ENCODE measurements at places on chromosomes 5 and 9. TPM values are rescaled to one million over a fixed set of nuclear protein-coding genes. Genes with fewer than 3 reads are reported as not detected.

GRCh38 chr5:97570242-97570641 is 387.2 kb upstream of the RIOK2 start:
- no peak for DNase-seq

- DNase-seq, result no peak
Measured at GRCh38 chr5:104987074-104987473, 1424.5 kb upstream of the NUDT12 start.

DNA sequence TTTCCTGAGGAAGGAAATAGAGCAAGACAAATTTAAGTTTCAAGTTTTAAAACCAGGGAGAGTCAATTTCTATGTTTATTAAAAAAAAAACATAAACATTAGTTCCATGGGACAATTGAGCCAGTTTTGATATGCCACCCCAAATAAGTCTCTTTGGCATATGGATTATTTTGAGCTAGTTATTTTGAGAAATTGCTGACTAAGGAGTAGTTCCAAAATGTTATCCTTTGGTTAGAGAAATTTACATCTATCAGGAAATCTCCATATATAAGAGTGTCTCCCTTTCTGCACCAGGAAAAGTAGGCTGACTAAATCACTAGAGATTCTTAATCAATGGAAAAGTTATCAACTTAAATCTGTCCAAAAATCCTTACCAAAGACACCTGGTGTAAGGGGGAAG is 105.8 kb downstream of the HAPLN1 start:
- DNase-seq, result no peak

Gene AGXT2
- not detected for total RNA-seq

Gene PCDHA6
- total RNA-seq, result 1.0 TPM
